ENCODE measurements at places on chromosomes 3 and 15. TPM values are rescaled to one million over a fixed set of nuclear protein-coding genes. Genes with fewer than 3 reads are reported as not detected.
A peak's percentile ranks its signal among the peaks of the same experiment; 100 is the strongest.

GRCh38 chr15:56150204-56150603, 93.5 kb downstream of the RFX7 start:
- no peak for DNase-seq

Gene GABRB3
- polyA plus RNA-seq = 2.7 TPM

- DNase-seq = no peak
These were observed 477.1 kb downstream of the EPHB1 start for GRCh38 chr3:135272026-135272669.

- DNase-seq = peak; percentile 55
These were observed 119.0 kb downstream of the BBX start for GRCh38 chr3:107641572-107642307.

DNA sequence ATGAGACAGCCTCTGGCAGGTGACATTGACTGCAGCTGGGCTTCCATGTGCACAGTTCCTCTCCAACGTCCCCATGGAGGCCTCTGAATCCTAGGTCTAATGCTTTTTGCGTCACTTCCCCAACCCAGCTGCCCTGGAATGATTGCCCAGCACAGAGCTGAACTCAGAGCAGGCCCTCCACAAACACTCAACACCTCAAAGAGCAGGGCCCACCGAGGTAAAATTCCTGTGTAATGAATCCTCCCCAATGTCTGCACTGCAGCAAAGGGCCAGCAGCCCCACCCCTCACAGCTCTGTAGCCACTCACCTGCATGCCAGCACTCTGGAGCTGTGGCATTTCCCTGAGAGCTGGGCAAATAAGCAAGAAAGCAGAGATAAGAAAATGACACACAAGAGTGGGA, 42.6 kb upstream of the DUSP7 start:
- DNase-seq = no peak

Gene C3orf20
- polyA plus RNA-seq = 0.03 TPM

Gene DYNLT2B
- 14.7 TPM for polyA plus RNA-seq

Measured in lung (tissue), 17 donors.